ENCODE measurements at places on chromosomes 7 and 10.

GRCh38 chr10:101453791-101454718 lies 100.1 kb downstream of the BTRC start:
- no peak for DNase-seq

GRCh38 chr10:110007701-110008517 lies at the start of gene ADD3:
ADD3 (plus strand) TSS chr10:110007984; CDS start chr10:110100654, 92,670 bp downstream.
- peak; percentile 84 for DNase-seq

DNA sequence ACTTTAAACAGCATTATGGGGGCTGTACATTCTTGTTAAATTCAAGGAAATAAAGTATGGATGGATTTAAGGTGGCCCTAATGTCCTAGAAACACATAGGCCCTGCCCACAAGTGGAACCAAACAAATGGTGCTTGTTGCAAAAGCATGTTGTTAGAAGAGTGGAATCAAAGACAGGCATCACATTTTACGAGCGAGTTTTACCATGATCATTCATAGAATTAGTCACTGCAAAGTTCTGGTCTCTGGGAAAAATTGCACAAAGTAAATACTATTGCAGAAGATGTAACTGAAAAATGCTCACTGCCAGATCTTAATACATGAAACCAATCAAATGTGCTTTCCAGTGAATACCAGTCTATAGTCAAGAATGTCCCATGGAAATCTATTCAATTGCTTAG lies 677.1 kb downstream of the PARD3 start:
- DNase-seq, result no peak

GRCh38 chr10:20963056-20963455 lies 65.9 kb upstream of the NEBL start:
- no peak for DNase-seq

DNA sequence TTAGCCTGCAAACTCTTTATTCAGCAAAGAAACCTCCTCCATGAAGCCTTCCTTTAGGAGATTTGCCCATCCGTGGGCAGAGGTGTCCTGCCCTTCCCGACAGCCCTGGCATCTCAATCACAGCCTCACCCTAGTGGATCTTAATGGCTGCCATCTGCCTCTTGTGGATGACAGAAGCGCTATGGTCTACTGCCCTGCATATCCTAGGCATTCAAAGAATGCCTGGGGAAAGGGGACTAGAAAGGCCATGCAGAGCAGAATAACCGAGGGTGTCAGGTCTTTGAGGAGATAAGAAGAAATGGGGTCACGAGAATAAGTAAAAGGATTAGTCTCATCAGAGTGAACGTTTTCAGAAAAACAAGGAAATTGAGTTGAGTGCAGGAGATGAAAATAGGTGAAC lies 57.7 kb upstream of the SPOCK2 start:
- no peak for DNase-seq

DNA sequence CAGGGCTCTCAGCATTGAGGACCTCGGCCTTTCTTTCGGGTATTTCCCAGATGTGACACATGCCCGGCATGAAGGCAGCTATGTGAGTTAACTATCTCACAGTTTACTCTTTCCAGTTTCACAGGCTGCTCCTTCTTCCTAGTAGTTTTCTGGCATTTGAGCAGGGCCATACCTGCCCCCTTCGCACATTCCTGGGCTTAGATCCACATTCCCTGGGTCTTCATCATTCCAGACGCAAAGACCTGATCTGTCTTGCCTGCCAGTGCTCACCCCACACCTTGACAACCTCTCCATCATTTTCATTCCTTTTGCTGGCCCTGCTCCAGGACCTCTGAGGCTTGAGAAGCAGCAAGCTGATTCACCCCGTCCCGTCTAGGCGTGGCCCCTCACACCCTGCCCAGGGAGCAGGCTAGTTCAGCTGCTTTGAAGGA lies 227.5 kb downstream of the WDR11 start:
- DNase-seq, result no peak

GRCh38 chr10:76492026-76492425 lies 1060.6 kb downstream of the LRMDA start:
- DNase-seq, result no peak

DNA sequence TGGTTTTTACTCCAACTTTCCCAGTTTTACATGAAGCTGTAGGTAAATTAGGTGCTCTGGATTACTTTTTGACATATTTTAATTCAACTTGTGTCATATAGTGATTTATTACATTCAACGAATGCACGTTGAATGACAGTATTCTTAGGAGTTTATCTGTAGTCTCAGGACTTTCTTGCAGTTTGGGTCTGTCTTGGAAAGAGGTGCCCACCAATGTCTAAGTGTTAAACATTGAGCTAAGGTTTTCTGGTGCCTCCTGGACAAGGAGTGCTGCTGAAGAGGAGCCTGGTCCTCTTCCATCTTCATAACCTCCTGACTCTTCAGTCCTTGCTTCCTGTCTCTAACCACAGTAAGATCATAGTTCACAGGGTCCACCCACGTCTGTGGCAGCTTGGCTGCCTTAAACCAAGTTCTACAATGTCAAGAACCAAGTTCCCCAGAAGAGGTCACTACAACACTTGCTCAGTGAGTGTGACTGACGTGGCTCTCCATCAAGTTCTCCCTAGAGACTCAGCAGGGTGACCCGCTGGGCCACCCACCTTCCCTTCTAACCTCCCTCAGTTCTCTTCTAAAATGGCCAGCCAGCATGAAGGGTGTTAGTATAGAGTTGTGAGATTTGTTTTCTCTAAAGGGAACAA lies 6.1 kb downstream of the NPY start:
- peak; percentile 49 for DNase-seq

- no peak for DNase-seq
Measured at GRCh38 chr10:12097791-12098190, 29.0 kb downstream of the DHTKD1 start.

GRCh38 chr10:62619413-62619738 lies 185.1 kb upstream of the ADO start:
- DNase-seq, result no peak

GRCh38 chr10:73414230-73414945 lies 530 bp upstream of the ANXA7 start:
- no peak for DNase-seq

GRCh38 chr7:33873518-33873917 lies 31.8 kb upstream of the BMPER start:
- no peak for DNase-seq

GRCh38 chr7:142506601-142507000 lies 242.7 kb upstream of the PRSS1 start:
- DNase-seq, result no peak

DNA sequence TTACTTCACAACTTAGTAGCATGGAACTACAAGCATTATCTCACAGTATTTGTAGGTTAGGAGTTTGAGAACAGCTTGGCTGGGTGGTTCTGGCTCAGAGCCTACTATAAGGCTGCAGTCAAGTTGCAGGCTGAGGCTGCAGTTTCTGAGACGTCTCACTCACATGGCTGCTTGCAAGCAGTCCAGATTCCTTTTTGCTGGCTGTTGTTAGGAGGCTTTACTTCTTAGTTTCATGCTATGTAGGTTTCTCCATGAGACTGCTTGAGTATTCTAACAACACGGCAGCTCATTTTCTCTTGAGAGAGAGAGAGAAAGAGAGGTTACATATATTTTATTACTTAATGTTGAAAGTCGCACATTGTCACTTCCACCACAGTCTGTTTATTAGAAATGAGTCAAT lies 1073.9 kb downstream of the NXPH1 start:
- no peak for DNase-seq

DNA sequence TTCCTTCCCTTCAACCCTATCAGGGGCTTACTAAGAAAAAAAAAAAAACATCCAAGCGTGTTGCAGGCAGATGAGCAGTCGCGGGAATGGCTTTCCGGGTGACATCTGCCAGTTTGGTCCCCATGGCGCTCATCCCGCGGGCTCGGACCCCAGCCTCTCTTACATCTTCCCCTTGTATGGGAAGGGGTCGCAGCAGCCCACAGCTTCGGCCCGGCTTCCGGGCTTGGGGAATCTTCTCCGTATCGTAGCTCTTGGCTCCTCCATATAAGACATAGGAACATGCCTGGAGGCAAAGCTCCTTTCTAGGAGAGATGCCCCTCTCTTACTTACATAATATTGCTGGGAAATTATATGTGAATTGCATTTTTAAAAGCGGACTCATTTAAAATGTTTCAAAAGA lies 99.5 kb downstream of the CUX1 start:
- DNase-seq, result no peak

GRCh38 chr10:4372601-4373000 lies 453.4 kb upstream of the AKR1E2 start:
- no peak for DNase-seq

DNA sequence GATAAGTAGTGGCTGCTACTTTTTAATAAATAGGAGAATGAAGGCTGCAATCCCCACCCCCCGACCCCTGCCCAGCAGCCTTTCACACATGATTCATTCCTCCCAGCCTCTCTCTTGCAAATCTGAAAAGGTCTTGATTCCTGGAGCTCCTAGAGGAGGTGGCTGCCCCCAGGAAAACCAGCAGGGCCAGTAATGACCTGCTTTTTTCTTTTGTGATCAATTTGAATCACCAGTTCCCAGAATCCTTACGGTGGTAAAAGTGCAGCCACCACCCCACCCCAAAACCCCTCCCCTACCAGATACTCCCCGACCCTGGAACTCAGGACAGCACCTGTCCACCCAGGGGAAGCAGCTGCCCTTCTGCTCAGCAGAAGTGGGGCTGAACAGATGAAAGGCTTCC lies 108.9 kb downstream of the C10orf105 start:
- no peak for DNase-seq

GRCh38 chr10:51001587-51001986 lies 72.7 kb upstream of the PRKG1 start:
- DNase-seq, result no peak

DNA sequence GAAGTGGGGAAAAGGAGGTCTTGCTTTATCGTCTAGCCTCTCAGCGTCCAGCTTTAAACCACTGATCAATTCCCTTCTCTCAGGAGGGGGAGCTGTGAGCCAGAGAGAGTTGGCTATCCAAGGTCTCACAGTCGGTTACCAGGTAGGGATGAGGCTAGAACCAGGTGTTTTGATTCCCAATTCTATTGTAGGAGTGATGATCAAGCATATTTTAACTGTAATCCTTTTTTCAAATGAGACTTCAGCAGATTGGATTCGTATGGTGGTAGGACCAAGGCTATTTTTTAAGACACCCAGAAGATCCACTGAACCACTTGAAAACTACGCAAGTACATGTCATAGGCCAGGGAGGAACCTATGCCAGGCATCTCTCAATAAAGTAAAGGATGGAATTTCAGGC lies 8.4 kb downstream of the MINDY4 start:
- no peak for DNase-seq

DNA sequence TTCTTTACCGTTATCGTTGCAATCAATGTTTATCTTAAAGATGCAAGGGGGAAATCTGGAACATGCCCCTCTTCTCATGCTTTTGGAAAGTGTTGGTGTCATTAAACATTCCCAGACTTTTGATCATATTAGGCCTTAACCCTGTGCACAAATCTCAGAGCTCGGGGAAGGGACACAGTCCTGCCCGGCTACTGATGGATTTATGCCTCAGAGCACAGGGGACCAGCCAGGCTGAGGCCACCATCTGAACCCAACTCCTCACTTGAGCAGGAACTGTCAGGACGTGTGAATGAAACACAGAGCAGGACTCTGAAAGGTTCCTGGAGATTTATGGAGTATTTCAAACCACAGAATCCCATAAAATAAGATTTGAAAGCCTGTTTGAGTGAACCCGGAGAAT lies 132.0 kb upstream of the CXCL12 start:
- DNase-seq, result no peak

DNA sequence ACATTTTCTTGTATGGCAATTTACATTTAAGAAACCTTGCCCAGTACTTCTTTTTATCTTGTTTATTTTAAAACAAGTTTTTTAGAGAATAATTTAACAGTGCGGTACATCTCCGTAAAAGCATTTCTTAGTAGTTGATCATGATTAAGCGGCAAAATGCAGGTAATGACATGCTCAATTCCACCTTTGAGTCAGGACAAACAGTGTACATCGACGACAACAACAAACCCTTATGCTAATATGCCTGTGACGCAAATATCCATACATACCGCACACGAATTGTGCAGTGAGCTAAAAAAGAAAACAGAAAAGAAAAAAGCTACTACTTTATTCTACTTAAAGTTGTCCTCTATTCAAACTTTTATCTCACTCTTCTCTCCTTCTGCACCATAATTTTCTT lies 1.9 kb downstream of the MAGI2 start:
- no peak for DNase-seq

All from stimulated activated CD8-positive, alpha-beta memory T cell treated with anti-CD3 and anti-CD28 coated beads, Interleukin-15, amount 100 ng/mL, for 48 hours (primary cell).